ENCODE measurements at places on chromosomes 1 and 21.

DNA sequence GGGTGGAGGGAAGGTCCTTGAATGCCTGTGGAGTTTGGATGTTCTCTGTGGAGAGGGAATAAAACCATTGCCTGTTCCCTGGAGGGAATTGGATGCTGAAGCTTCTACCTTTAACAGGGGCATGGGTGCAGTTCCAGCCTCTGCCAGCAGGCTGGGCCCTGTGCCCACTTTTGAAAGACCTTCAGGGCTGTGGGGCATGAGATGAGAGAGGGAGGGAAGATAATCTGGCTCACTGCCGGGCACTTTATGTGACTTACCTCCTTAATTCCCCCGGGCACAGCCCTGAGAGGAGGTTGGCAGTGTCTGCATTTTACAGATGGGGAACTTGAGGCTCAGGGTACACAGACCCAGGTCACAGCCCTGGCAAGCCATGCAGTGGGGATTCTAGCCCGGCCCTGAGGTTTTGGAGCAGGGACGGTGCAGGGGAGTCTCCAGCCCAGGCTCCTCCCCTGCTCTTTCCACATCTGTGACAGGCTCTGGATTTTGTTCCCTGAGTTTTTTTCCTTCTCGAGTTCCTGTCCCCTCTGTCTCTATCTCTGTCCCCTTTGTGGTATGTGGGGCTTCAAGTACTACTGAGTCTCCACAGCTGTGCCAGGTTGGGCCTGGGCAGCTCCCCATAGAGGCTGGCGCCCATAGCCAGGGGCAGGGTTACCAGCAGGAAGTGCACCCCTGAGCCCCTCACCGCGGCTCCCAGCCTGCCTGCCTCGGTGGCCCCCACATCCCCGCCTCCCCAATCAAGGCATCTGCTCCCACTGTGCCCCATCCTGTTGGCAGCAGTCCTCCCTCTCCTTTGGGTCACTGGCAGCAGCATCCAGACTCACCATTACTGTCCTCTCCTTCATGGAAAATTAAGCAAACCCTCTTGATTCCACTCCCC, 14.0 kb upstream of the THEMIS2 start:
- DNase-seq, result peak; percentile 73

- no peak for DNase-seq
Observed at GRCh38 chr1:182615468-182616129, 11.4 kb upstream of the RGS16 start.

- DNase-seq, result no peak
Observed at GRCh38 chr1:225762444-225762843, 15.2 kb upstream of the SRP9 start.

DNA sequence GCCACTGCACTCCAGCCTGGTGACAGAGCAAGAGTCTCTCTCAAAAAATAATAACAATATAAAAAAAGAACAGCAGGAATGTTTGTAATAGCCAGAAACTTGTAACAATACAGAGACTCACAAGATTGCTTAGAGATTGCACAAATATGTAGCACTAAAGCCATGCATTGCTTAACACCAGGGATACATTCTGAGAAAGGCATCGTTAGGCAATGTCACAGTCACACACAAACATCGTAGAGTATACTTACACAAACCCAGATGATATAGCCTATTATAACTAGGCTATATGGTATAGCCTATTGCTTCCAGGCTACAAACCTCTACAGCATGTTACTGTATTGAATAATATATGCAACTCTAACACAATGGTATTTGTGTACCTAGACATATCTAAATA, 45.3 kb downstream of the GPATCH2 start:
- DNase-seq, result no peak

GRCh38 chr1:113133038-113133437, 60.0 kb downstream of the LRIG2 start:
- DNase-seq, result no peak

- no peak for DNase-seq
Observed at GRCh38 chr1:154276797-154277196, 4.4 kb downstream of the HAX1 start.

DNA sequence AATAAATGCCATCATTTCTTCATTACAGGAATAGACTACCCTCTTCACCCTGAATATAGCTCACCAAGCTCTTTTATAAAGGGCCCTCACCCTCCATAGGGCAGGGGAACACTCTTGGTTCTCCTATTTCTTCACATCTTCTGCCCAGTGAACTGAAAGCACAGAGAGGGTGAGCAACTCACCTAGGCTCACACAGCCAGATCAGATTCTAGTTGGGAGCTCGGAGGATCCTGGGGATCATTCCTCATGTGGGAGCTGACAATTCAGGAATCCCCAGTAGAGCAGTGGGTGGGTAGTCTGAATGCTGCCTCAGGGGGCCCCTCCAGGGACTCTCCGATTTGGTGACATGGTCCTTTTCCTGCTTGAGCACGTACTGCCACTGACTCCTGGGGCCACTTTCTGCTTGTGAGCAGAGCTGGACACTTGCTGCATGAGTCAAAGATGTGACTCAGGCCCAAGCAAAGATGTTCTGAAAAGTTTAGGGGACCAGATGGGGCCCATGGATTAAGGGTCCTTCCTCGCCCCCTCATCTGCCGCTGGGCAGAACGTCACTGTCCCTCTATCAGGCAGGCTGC, 63.7 kb upstream of the WNT4 start:
- DNase-seq, result no peak

GRCh38 chr1:23779826-23780371, 1.7 kb downstream of the PITHD1 start:
- no peak for DNase-seq

- no peak for DNase-seq
Observed at GRCh38 chr1:72241397-72241796, 40.9 kb downstream of the NEGR1 start.

GRCh38 chr1:152186556-152187285, 27.7 kb upstream of the RPTN start:
- no peak for DNase-seq

- DNase-seq, result no peak
Observed at GRCh38 chr1:244035358-244035757, 15.7 kb upstream of the ZBTB18 start.

- no peak for DNase-seq
Observed at GRCh38 chr1:209377995-209378394, 205.5 kb upstream of the CAMK1G start.

DNA sequence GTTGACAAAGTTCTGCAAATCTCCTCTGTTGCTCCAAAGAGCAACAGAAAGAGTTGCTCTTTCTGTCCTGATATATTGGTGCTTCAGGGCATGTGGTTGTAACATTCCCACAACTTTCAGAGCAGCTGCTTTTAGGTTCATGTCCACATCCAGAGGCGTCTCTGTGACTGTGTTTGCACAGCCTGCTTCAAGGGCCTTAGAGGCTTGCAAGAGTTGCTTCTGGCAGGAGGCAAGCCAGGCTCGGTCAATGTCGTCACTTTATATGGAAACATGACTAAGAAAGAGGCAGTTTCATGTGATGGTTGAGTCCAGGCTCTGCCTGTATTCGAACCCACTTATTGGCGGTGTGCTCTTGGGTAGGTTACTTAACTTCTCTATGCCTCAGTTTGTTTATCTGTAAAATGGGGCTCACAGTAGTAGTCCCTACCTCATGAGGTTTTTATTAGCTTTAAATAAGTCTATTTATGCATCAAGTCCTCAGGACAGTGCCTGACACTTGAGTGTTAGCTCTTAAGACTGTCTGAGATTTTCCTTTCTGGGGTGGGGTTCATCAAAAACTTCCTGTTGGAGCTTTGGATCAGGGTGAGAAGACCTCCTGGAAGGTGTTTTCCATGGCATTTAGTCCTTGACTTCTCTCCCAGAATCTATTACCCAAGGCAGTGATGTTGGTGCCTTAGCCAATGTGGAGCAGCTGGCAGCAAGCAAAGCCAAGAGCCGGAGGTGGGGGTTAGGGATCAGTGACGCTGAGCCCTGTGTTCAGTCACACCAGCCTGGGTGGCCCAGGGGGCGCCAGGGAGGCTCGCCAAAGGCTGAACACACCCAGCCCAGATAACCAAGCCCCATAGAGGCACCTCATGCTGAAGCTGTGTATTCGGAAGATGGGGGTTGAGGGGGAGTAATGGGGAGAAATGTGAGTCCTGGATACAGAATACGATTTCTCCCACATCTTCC, 18.9 kb downstream of the LHX4 start:
- no peak for DNase-seq

GRCh38 chr1:12712929-12713328, 3.0 kb upstream of the AADACL3 start:
- DNase-seq, result no peak

DNA sequence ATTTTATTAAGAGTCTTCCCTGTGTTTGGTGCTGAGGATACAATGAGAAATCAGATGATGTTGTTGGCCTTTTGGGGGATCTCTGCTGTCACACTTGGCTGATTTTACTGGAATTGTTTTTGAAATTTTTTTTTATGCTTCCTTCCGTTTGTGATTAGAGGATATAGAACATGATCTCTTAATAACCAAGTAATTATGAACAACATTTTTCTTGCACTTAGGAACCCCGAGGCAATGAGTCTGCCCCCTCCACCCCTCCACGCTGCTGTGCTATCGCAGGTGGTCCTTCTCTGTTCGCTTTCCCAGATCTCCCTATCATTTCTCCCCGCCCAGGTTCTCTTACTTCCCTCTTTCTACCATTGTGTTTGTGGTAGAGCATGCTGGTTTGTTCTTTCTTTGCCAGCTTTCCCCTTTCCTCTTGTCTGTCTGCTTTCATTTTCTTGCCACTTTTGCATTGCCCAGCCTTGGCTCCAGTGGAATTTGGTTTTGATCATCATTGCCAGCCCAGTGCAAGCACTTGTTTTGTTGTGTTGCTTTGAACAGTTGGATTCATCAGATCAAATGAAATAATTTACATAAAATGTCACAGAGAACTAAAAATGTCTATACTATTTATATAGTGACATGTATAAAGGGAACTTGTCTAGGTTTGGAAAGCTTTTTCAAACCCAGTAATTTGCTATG, 73.1 kb upstream of the SCCPDH start:
- no peak for DNase-seq

GRCh38 chr1:93989601-93990000, 80.4 kb upstream of the GCLM start:
- no peak for DNase-seq

GRCh38 chr1:46521414-46521813, 30.0 kb downstream of the KNCN start:
- DNase-seq, result no peak

- DNase-seq, result no peak
Observed at GRCh38 chr1:232626452-232626851, 3.5 kb downstream of the SIPA1L2 start.

GRCh38 chr1:107871259-107871658, 93.7 kb downstream of the VAV3 start:
- no peak for DNase-seq

DNA sequence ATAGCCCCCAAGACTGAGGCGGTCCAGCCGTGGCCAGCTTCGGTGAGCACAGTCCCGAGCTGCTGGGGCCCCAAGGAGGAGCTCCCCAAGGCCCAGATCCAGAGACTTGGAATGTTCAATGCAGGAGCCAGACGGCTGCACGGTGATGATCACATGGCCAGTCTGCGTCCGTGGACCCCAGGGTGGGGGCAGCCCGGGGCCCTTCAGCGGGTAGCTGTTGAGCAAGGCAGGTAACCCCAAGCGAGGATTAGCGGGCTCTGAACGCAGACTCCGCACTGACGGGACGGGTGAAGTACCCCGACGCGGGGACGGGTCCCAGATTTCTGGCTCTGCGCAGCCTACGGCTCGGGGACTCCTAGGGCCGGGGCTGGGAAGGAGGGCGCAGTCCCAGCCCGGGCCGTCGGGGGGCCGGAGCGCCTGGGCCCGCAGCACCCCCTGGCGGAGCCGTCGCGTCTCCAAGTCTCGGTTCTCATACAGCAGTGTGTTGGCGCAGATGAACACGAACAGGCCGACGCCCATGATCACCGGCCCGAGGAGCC, 2.7 kb downstream of the TMEM200B start:
- DNase-seq, result peak; percentile 66

DNA sequence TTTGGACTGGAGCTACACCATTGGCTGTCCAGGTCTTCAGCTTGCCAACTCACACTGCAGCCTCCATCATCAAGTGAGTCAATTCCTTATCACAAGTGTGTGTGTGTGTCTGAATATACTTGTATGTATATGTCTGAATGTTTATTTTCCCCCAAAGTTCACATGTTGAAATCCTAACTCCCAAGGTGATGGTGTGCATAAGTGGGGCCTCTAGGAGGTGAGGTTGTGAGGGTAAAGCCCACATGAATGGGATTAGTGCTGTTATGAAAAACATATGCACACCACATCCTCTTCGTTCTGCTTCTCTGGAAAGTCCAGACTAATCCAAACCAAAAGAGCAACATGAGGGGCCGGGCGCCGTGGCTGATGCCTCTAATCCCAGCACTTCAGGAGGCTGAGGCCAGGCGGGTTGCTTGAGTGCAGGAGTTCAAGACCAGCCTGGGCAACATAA, 48.7 kb upstream of the LBR start:
- DNase-seq, result no peak

- no peak for DNase-seq
Observed at GRCh38 chr1:247060771-247061170, 17.8 kb downstream of the ZNF670 start.

DNA sequence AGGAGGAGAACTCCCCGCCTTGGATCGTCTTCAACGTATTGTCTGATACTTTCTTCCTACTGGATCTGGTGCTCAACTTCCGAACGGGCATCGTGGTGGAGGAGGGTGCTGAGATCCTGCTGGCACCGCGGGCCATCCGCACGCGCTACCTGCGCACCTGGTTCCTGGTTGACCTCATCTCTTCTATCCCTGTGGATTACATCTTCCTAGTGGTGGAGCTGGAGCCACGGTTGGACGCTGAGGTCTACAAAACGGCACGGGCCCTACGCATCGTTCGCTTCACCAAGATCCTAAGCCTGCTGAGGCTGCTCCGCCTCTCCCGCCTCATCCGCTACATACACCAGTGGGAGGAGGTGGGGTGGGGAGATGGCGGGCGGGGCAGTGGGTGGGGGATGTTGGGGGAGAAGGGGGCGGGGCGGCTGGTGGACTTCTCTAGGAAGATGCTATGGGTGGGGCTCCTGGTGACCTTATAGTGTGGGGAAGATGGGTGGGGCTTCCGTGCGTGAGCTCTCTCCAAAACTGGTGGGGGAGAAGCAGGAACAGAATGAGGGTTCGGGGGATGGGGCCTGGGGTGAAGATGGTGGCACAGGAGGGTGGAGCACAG, 5.3 kb downstream of the HCN3 start:
- no peak for DNase-seq

GRCh38 chr1:115865704-115866380, 24.9 kb upstream of the NHLH2 start:
- DNase-seq, result no peak

DNA sequence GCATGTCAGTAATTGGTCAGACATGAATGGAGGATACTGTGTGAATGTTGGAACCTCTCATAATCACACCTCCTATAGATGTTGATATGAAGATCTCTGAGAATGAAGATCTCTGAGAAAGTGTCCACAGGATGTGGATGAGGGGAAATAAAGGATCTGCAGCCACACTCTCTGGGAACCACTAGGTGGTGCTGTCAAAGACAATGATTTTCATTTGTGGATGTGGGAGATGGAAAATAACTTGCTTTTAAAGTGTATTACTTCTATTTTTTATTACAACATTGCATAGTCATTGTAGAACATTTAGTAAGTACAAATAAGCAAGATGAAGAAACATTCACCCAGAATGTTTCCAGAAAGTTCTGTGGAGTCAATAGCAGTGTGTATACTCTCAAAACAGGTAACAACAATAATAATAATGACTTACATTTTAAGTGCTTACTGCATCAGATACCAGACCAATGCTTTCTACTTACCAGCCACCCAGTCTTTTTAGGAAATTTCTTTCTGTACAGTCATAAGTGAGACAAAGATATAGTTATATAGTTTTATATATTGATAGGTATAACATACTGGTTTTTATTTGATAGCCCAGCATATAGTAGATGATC, 128.2 kb downstream of the ATG4C start:
- no peak for DNase-seq

GRCh38 chr1:239563681-239564080, 177.3 kb downstream of the CHRM3 start:
- DNase-seq, result no peak
